Activated CD4-positive, alpha-beta T cell treated with anti-CD3 and anti-CD28 coated beads for 24 hours (primary cell): ENCODE measurements at places on chromosomes 13 and 19.

- DNase-seq: no peak
These were observed 1.1 kb upstream of the EPN1 start for GRCh38 chr19:55673889-55674288.

- DNase-seq: no peak
These were observed 1486.8 kb downstream of the EFNB2 start for GRCh38 chr13:105048677-105049076.

DNA sequence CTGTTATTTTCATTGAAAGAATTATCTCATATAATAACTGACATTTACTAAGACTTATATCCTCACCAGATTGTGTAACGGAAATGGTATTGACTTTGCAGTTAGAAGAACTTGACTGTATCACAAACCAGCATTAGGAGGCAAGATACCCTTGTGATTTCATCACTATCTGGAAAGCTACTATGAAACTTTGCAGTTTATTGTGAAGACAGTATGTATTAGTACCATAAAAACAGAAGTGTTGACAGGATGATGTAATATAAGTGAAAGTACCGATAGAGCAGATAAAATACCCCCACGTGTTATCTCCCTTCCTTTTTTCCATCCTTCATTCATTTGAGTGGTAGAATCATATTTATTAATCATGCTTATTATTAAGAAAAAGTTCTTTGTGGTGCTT lies 365.7 kb upstream of the KLHL1 start:
- DNase-seq: no peak

DNA sequence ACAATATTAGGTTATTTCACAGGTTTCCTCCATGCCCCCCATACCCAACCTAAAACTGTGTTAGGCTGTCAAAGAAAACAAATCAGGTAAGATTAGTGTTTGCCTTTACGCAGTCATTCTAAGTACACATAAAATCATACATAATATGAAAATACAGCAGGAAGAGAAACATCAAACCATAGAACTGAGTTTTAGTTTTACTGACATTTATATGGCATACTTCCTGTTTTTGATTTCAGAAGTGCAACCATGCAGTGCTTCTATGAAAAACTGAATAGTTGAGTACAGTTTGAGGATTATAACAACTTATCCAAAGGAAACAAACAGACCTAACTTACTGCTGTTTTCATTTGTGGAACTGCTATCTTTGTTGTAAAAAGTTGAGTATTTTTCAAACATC lies 91.3 kb downstream of the KCNRG start:
- no peak for DNase-seq

- DNase-seq: no peak
These were observed 1.3 kb downstream of the ISOC2 start for GRCh38 chr19:55459950-55460657.

DNA sequence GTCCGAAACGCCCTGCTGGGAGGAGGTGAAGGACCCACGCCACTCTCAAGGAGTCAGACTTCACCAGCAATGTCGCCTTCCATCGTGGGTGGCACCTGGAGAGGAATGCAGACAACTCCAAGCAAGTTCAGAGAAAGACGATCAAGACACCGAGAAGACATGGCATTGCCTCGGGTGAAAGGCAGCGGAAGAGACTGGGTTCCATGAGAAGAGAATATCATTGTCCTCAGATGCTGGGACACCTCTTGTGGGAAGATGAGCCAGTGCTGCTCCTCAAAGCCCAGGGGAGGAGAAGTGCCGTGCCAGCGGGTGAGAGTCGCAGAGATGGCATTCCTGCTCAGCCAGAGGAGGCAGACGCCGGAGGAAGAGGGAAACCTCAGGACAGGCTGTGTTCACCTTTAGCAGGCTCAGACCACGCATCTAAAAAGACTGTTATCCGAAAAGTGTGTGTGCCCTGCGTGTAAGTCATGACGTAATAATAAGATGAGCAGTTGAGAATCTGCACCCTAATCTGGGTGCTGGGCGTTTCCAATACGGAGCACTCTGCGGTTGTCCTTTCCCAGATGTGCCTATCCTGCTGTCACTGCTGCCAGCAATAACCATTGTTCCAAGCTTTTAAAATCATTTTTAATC lies 144.6 kb upstream of the SPACA7 start:
- no peak for DNase-seq

DNA sequence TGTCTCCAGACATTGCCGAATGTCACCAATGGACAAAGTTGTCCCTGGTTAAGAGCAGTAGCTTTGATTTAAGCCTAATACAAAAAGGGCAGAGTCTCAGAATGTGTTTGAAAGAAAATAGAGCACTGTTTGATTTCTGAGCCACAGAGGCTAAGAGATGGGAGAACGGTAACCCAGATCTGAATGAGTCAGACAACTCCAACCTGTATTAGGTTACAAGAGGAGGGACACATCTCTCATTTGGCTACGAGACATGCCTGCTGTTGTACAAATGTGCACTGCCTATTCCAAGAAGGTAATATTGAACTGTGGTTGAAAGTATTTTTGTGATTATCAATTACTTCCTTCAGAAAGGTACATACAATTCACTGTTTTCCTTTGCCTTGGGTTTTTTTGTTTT lies 4.9 kb upstream of the HSPH1 start:
- no peak for DNase-seq

DNA sequence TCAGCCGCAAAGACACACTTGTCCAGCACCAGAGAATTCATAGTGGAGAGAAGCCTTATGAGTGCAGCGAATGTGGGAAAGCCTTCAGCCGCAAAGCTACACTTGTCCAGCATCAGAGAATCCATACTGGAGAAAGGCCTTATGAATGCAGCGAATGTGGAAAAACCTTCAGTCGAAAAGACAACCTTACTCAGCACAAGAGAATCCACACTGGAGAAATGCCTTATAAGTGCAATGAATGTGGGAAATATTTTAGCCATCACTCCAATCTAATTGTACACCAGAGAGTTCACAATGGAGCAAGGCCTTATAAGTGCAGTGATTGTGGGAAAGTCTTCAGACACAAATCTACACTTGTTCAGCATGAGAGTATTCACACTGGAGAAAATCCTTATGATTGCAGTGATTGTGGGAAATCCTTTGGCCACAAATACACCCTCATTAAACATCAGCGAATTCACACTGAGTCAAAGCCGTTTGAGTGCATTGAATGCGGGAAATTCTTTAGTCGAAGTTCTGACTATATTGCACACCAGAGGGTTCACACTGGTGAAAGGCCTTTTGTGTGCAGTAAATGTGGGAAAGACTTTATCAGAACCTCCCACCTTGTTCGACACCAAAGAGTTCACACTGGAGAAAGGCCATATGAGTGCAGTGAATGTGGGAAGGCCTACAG lies 6.8 kb downstream of the ZNF134 start:
- no peak for DNase-seq

DNA sequence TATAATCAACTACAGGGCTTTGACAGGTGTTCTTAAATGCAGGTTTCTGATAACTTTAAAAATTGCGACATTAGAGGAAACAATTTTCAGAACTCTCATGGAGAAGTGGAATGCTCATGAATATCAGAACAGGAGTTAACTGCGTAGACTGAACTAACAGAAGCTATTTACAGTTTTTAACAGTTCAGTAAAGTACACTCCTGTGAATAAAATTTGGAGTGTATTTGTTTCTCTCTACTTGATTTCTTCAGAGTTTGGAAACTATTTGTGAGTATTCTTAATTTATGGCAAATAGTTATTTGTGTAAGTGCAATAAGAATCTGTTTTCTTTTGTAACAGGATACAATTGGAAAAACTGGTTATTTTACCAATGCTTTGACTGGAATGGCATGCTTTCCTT lies 114.4 kb downstream of the TNFRSF19 start:
- no peak for DNase-seq

GRCh38 chr19:13747098-13747453 lies 17.2 kb upstream of the MRI1 start:
- no peak for DNase-seq

GRCh38 chr19:23118400-23118799 lies 1.6 kb downstream of the ZNF730 start:
- no peak for DNase-seq

DNA sequence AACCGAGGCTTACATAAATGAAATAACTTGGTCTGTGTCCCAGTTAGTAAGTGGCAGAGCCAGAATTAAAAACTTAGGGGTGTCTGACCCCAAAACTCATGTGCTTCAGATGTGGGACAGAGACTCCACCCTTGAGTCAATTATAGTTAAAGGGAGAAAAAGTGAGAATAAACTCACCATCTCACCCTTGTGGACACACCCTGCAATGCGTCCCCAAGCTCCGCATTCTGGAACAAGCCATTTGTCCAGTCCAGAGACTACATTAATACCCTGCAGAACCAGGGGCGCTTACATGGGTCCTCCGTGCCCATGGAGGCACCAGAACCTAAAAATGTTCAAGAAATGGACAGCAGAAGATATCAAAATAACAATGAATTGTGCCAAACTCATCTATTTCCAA lies 207.0 kb upstream of the ZNF507 start:
- no peak for DNase-seq

- DNase-seq: no peak
These were observed 920 bp upstream of the UBE2L5 start for GRCh38 chr13:30421093-30422053.

GRCh38 chr13:37212826-37213225 lies 107.4 kb upstream of the CSNK1A1L start:
- DNase-seq: no peak

GRCh38 chr13:99287551-99287950 lies 19.6 kb downstream of the GPR183 start:
- DNase-seq: no peak

DNA sequence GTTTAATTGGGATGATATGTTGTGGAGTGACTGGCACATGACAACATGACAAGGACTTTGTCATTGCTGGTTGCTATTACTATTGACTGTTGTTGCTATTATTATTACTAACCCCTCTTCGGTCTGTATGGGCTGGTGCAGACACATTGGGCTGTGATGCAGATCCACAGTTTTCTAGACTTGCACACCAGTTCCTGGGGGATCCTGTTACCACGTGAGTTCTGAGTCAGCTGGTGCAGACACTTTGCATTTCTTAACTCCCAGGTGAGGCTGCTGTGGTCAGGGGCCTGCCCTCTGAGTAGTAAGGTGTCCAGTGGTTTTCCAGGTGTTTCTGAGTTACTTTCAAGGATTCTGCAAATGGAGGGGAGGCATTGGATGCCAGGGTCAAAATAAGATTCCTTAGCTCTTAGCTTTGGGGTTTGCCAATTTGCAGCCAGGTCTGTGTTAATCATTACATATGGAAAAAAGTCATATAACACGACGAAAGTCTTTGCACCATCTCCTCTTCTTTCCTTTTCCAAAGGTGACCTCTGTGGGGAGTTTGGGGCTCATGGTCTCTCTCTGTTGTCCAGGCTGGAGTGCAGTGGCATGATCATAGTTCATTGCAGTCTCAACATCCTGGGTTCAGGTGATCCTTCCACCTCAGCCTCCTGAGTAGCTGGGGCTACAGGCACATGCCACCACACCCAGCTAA lies 19.3 kb downstream of the BICRA start:
- no peak for DNase-seq

DNA sequence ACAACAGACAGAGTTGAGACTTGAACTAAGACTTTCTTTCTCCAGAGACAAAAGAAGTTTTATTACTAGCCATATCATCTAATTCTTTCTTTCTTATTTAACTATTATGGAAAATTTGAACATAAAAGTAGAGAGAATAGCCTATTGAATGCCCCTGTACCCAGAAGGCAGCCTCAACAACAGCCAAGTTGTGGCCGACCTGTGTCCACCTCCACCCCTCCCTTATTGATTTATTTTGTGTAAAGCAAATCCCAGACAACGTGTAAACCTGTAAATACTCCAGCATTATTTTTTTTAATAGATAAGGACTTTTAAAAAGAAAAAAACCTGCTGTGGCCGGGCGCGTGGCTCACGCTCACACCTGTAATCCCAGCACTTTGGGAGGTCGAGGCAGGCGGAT lies 26.1 kb upstream of the FXYD3 start:
- DNase-seq: no peak

- no peak for DNase-seq
These were observed 31.0 kb downstream of the TDRD12 start for GRCh38 chr19:32750441-32751055.

DNA sequence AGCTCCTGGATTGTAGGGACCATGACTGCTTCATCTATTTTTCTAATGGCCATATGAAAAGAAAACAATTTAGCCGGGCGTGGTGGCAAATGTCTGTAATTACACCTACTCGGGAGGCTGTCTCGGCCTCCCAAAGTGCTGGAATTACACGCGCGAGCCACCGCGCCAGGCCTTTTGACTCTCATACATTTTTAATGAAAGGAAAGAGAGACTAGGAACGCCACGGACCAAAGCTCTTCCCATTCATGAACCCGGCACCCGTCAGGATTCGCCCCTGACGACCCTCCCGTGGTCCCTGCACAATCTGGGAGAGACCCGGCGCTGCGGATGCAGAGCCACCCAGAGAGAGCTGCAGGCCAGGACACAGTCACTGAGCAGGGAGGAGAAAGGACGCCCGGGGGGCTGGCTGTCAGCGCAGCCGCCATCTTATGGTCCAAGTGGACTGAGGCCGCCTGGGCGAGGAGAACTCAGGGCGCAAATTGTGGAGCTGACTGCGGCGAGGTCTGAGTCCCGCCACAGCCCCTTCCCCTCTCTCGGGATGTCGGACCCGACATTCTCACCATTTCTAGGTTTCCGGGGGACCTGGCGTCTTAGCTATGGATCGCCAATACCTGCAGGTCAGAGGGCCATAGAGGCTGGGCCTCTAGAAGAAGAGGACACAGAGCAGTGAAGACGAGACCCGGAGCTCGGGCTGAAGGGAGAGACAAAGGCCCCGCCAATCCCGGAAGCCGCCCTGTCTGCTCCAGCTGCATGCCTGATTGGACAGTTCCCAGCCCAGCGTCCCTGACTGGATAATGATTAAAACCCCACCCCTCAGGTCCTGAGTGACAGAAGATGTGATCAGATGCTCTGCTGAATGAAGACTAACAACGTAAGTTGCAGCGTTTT lies at the start of gene ZNF681:
Gene ZNF681 (minus strand): TSS at position 705 of the 888 bp plus-strand sequence. CDS start 142 bp downstream, at position 563.
- peak; percentile 69 for DNase-seq

DNA sequence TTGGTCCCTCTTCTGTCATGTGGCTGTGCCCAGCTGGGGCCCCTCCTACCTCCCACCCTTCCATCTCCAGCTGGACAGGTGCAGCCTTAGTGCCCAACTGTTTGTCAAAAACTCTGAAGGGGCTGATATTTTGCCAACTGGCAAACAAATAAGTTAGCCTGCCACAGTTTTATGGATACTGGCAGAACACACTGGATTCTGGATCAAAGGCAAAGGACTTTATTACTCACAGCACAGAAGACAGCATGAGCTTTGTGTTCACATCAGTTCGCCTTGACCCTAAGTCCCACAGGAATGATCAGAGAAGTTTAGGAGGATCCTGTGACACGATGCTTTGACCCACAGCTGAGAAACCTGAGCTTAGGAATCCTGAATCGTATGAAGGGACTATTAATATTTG lies 16.4 kb downstream of the KLK2 start:
- DNase-seq: no peak

DNA sequence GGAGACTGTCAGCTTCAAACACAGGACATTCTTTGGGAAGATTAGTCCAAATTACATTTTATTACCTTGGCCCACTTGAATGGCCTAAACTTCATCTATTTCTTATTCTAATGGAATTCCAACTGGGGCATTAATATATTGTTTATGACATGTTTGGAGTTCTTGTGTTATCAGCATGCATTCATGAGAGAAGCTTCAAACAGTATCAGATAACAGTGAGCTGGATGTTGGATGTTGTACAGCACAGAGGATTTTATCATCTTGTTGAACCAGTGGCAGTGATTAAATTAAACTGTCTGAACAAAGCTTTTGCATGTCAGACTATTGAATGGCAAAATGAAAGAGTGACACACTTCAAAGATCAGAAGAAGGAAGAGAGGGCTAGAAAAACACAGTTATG lies 50.0 kb downstream of the MZT1 start:
- no peak for DNase-seq
